ENCODE measurements at places on chromosomes 12 and 14.

GRCh38 chr12:74334780-74335179 is 202.9 kb upstream of the ATXN7L3B start:
- no peak for DNase-seq

DNA sequence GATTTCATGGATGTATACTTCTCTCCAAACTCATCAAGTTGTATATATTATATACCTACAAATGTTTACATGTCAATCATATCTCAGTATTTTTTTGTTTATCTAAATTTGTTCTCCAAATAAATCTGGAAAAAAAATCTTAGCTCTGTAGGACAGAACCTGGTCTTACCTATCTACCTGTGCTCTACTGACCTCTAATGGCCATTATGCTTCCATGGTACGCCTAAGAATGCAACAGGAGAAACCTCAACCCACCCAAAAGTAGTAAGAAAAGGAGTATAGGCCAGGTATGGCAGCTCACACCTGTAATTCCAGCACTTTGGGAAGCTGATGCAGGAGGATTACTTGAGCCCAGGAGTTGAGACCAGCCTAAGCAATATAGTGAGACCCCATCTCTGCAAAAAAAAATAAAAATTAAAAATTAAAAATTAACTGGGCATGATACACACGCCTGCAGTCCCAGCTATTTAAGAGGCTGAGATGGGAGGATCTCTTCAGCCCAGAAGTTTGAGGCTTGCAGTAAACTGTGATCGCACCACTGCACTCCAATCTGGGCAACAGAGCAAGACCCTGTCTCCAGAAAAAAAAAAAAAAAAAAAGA is 8.7 kb downstream of the OR11H4 start:
- DNase-seq = peak; percentile 24

- no peak for DNase-seq
Observed at GRCh38 chr12:24491968-24492367, 456.9 kb downstream of the BCAT1 start.

- DNase-seq = peak; percentile 73
Observed at GRCh38 chr14:64438181-64438841, 27.0 kb upstream of the AKAP5 start.

- DNase-seq = no peak
Observed at GRCh38 chr12:129927316-129927900, 23.6 kb upstream of the TMEM132D start.

DNA sequence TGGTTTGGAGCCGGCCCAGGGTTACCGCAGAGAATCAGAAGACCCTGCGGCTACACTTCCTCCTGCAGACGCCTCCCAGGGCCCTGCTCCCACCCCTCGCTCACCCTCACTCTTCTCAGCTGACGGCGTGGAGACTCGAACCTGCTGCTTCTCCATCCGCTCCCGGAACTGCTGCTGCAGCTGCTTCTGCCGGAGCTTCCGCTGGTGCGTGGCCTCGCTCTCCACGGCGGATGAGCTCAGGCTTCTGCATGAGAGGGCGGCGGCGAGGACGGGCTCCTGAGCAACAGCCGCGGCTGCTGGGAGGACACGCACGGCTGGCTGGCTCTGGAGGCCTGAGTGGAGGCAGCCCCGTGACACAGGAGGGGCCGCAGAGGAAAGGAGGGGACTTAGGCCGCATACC is 33.3 kb downstream of the RAD52 start:
- DNase-seq = no peak

DNA sequence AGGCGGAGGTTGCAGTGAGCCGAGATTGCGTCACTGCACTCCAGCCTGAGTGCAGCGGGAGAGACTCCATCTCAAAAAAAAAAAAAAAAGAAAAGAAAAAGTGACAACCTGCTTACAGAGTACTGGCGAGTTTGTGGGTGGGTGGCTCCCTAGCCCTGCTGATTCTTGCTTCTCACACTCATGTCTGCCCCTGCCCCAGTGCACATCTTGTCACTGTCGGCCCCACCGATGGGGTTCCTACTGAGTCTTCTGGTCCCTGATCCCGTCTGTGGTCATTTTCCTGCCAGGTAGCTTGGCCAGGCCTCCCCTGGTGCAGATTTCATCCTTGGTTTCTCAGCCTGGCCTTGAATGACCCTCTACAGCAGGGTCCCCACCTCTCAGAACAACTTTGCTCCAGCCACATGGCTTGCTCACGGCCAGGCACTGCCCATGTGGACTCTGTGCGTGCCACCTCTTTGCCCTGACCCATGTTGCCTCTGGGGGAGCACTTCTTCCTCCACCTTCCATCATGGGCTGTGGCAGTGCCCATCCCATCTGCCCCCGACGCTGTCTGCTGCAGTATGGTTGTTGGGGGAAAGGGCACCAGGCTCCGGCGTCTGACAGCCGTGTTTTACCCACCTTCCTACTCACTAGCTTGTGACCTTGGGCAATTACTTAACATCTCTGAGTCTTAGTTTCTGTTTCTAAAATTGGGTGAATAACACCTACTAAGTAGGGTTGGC is 2.1 kb upstream of the PTPN6 start:
- DNase-seq = no peak

DNA sequence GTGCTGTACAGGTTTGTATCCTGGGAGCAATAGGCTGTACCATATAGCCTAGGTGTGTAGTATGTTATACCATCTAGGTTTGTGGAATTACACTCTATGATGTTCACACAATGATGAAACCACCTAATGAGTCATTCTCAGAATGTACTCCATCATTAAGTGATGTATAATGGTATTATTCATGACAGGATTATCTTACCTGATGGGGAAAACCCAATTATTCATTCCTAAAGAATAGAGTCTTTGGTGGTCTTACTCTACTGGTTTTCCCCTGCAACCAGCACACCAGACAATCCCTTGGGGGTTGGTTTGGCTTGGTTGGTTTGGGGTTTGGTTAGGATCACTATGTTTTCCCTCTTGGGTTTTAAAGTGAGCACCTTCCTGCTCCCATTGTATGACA is 12.6 kb upstream of the OR10P1 start:
- no peak for DNase-seq

- peak; percentile 83 for DNase-seq
Observed at GRCh38 chr12:29317556-29318363, 63.2 kb downstream of the ERGIC2 start.

DNA sequence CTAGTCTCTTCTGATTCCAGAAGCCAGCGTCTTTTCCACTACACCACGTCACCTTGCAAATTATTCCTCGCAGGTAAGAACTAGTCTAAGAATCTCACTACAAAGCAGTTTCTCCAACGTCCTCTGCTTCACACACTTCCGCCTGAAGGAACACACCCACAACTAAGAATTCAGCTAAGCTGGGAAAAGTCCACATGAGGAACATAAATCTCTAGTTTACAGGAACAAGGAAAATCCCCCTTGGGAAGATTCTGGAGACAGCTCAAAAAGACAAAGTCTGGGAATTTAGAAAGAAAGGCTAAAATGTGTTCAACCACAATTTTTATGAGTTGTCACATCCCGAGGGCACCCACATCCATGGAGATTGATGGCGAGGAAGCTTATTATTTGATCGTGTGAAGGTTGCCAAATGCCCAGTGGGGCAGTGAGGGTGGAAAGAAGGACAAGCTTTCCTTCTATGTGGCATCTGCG is 780.2 kb upstream of the TBX3 start:
- DNase-seq = peak; percentile 13

GRCh38 chr14:101825797-101826196 is 64.3 kb downstream of the PPP2R5C start:
- no peak for DNase-seq

DNA sequence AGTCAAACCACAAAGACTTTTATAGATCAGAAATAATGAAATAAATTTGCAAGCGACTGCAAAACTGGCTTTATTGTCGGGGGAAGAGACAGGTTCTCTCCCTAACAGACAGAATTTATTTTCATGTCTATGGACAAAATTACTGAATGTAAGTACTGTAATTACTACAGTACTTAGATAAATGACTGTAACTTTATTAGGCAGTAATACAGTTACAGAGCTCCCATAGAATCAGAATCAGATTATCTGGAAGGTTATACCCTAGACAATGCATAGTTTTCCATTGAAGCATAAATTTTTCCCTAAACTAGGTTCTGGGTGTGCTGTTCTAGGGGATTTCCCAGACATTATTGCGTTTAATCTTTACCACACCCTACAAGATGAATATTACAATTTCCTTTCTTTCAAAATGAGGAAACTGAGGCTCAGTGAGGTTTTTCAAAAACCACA is 114.2 kb downstream of the C12orf75 start:
- DNase-seq = no peak

- no peak for DNase-seq
Observed at GRCh38 chr14:21668377-21668776, 5.2 kb downstream of the OR4E1 start.

DNA sequence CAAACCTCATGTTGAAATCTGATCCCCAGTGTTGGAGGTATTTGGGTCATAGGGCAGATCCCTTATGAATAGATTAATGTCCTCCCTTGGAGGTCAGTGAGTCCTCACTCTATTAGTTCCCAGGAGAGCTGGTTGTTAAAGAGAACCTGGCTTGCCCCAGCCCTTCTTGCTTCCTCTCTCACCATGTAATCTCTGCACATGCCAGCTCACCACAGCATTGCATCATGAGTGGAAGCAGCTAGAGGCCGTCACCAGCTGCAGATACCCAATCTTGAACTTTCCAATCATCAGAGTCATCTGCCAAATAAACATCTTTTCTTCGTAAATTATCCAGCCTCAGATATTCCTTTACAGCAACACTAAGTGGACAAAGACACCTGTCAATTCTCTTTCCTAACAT is 161.8 kb upstream of the IGF1 start:
- DNase-seq = no peak

DNA sequence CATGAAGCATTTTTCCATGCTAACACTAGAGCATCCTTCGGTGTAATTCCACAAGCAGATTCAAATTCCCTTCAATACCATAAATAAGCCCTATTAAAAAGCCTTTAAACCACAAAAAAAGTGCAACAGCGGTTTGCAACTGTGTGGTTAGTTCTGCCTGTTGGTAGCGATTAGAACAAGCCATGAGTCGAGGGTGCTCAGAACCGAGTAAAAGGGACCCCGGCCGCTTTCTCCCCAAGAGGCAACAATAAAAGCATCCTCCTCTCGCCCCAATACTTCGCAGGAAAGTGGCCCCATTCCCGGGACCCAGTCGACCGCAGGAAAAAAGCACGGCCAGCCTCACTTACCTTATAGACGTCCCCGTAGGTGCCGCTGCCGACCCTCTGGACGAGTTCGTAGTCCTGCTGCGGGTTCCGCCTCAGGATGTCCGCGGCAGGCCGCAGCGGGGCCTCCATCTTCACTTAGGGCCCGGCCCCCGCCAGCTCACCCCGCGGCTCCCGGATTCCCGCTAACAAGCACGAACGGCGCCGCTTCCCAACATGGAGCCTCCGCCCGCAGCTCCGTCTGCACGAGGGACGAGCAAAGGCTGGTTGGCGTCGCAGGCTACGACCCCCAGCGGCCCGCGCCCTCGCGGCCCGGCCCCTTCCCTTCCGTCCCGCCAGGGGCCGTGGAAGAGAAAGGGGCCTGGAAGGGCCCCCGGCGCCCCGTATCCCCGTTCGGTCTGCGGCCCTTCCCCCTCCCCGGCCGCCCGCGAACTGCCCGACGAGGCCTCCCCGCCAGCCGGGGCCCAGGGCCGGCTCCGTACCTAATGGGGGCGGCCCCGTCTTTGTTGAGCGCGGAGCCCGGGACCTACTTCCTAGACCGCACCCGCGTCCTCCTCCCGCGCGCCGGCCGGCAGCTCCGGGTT is 521 bp downstream of the MAP4K5 start:
- peak; percentile 32 for DNase-seq

DNA sequence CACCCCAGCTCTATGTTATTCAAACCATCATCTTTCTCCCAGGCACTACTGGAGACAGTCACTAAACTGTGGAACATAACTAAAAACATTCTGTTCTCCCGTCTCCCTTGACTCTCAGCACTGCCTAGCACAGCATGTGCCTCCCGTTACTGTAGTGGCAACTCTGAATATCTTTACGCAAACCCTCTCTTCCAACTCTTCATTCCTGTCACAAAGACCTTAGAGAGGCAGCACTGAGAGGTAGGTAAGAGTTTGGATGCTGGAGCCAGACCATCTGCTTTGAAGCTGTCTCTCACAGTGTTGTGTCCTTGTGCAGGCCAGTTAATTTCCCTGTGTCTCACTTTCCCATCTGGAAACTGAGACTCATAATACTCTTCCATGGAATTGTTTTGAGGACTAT is 108.1 kb downstream of the DIP2B start:
- DNase-seq = no peak

- DNase-seq = no peak
Observed at GRCh38 chr14:51490205-51490604, 161.5 kb upstream of the FRMD6 start.

DNA sequence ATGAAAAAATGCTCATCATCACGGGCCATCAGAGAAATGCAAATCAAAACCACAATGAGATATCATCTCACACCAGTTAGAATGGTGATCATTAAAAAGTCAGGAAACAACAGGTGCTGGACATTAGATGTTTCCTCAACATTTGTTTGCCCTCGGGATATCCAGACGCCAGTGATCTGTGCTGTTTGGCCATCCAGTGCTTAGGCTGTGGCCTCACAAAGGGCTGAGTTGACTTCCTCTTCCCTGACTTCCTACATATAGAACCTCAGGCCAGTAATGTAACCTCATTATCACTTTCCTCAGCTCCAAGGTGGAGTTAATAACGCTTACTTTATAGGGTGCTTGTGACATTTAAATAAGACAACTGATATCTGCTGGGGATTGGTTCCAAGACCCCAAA is 51.8 kb downstream of the SLC15A5 start:
- DNase-seq = no peak

GRCh38 chr12:126914170-126914793 is 1352.7 kb upstream of the TMEM132C start:
- no peak for DNase-seq

GRCh38 chr12:12704593-12705230 is 8.7 kb upstream of the GPR19 start:
- peak; percentile 90 for DNase-seq

DNA sequence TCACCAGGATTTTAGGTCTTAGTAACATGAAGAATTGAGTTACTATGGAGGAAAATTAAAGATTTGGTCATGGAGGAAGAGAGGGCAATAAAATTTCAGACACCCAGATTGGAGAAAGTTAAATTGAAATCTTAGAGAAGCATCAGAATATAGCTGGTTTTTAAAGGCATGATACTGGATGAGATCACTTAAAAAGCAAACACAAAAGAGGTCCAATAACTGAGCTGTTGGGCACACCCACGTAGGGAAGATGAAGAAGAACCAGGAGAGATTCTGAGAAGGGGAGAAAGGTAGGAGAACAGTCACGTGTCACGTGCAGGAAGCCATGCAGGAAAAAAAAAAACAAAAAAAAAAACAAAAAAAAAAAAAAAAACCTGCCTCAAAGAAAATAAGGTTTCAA is 18.8 kb downstream of the CAPS2 start:
- no peak for DNase-seq

GRCh38 chr12:131671276-131671675 is 39.6 kb upstream of the SFSWAP start:
- DNase-seq = no peak

- peak; percentile 49 for DNase-seq
Observed at GRCh38 chr12:107344035-107344808, 250.9 kb upstream of the CRY1 start.

GRCh38 chr14:69366069-69366468 is 32.0 kb downstream of the ERH start:
- DNase-seq = no peak

- DNase-seq = no peak
Observed at GRCh38 chr14:22737052-22737451, 29.4 kb upstream of the OXA1L start.

Data from LoVo (cell line).